ENCODE measurements at places on chromosomes 11 and 22. TPM values are rescaled to one million over a fixed set of nuclear protein-coding genes. Genes with fewer than 3 reads are reported as not detected.

The NPAT gene
- total RNA-seq, result 15.6 TPM

The PIWIL4 gene
- total RNA-seq, result 4.5 TPM

The SLN gene
- total RNA-seq, result 0.92 TPM

The CHRM4 gene
- total RNA-seq, result 1.4 TPM

The DLG2 gene
- 16.6 TPM for total RNA-seq

The OR56A1 gene
- 0.10 TPM for total RNA-seq

The CNTF gene
- total RNA-seq, result 3.6 TPM

All from motor neuron (in vitro differentiated cells).